ENCODE measurements at places on chromosomes 4 and X. TPM values are rescaled to one million over a fixed set of nuclear protein-coding genes. Genes with fewer than 3 reads are reported as not detected.
A peak's percentile ranks its signal among the peaks of the same experiment; 100 is the strongest.

DNA sequence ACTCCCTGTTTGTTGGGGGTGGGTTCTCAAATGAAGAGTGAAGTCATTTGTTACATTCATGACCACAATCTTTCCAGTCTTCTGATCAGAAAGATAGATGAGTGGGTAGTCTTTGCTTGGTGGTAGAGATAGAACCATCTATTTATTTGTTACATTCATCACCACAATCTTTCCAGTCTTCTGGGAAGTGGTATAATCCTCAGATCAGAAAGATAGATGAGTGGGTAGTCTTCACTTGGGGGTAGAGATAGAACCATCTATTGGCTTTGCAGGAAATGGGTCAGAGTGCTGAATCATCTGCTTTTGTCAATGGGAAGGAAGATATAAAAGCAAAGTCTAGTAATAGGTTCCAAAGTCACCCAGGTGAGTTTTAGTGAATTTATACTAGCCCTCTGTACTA, 64.2 kb upstream of the EPGN start:
- DNase-seq = no peak

- no peak for DNase-seq
These were observed 120.3 kb upstream of the AFF2 start for GRCh38 chrX:148380107-148380506.

DNA sequence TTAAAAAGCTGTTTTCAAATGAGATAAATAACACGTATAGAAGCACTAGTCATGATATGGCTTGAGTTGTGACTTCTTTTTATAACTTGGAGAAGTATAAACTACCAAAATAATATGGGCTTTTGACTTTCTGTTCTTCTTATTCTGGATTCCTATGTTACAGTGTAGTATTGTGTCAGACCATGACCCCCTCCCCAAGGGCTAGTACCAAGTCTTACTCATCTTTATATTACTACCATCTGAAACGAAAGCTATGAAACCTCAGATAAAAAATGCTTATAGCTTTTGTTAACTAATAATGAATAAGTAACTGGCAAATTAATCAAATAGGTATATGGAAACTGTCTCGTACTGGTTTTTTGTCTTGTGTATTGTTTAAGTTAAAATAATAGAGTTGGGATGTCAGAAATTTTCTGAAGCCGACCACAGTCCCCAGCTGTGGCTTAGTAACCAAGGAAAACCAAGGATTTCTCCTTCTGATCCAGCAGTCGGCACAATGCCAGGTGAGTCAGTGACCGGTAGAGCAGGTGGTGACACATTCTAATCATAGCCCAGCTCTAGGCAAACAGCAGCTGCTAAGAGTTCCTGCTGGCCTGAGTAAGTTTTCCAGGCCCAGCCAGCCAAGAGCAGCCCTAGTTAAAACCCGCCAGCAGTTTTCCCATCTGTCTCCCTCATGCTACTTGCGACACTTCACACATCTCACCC, 163.3 kb upstream of the PRDX4 start:
- DNase-seq = peak; percentile 70

GRCh38 chrX:46687619-46688018, 71.3 kb downstream of the SLC9A7 start:
- DNase-seq = peak; percentile 15

GRCh38 chr4:1512051-1512737, 106.0 kb upstream of the NKX1-1 start:
- no peak for DNase-seq

AKAP17A gene
- total RNA-seq = 48.9 TPM
